Liver (tissue), 10 donors: ENCODE measurements at places on chromosomes 5 and 9. TPM values are rescaled to one million over a fixed set of nuclear protein-coding genes. Genes with fewer than 3 reads are reported as not detected.

The CCL28 gene
- 0.61 TPM for polyA plus RNA-seq

- H3K36me3 ChIP-seq, result no peaks in the 10 kb centered on the region
- no peaks in the 10 kb centered on the region for H3K27me3 ChIP-seq
- no peak overlapping the region for H3K4me3 ChIP-seq
Observed at GRCh38 chr9:3509926-3510325, 15.9 kb downstream of the RFX3 start.

GRCh38 chr5:140570058-140570457 lies 5.4 kb downstream of the SLC35A4 start:
- no peaks in the 10 kb centered on the region for H3K27me3 ChIP-seq
- no peak overlapping the region for H3K4me3 ChIP-seq
- peaks cover 75% of the 10 kb centered on the region for H3K4me1 ChIP-seq
- H3K36me3 ChIP-seq, result peaks cover 12% of the 10 kb centered on the region

DNA sequence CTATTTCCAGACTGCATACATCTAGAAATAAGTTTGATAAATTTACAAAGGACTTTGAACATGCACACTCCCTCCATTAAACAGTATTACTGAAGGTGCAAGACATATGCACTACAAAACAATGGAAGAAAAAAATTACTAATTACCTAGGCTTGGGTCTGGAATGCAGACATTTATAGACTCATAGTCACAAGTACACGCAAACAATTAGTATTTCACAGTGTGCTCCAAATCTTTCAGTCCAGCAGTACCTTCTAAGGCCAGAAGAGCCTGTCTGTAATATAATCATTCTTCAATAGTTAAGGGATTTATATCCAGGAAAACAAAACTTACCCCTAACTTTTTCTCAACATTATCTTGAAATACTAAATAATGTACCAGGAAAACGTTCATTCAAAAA lies 11.2 kb downstream of the RICTOR start:
- no peaks in the 10 kb centered on the region for H3K36me3 ChIP-seq
- H3K27me3 ChIP-seq, result no peaks in the 10 kb centered on the region
- no peak for DNase-seq
- H3K4me1 ChIP-seq, result peaks cover 12% of the 10 kb centered on the region
